IPS DF 6.9 (cell line): ENCODE measurements at places on chromosomes 1 and 21.

DNA sequence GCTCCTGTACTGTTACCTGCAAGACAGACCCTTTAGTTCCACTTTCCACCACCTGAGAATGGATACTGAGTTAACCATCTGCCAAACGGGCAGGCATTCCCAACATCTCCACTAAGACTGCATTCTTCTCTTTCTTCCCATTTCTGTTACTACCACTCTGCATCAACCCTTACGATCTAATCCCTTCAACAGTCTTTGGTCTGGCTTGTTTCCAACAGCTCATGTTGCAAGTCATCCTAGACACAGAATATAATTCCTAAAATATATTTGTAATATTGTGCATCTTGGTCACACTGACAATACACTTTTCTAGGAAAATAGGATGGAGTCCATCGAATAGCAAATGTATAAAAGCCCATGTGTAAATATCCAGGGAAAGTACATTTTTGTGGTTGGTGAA is 166.7 kb downstream of the SIPA1L2 start:
- DNase-seq = no peak

DNA sequence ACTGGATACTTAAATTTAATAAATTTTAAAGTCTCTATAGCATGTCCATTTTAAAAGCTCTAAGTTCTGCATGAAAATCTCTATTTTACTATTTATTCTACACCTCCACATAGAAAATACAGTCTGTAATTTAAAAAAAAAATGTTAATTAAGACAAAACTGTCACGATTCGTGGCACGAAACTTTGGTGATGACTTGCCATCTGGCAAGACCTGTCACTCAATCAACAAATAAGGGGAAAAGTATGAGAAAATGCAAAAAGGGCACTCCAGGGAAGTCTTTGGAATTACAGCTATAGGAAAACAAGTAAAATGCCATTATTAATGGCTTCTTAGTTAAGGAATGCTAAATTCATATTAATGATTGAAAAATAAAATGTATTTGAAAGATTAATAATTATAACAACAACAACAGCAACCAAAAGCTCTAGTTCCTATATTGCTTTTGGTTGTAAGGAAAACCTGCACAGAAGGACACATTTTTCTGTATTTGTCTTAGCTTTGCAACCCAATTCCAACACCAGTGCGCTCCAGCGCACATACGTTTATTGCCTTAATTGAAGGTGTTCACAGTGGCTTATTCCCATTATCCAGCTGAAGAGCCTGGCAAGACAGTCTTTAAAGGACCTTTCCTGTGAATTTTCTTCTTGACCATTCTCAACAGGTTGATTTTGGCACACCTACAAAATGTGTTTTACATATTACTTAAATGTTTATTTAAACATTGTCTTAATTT is 107.8 kb downstream of the PLPPR5 start:
- no peak for DNase-seq

DNA sequence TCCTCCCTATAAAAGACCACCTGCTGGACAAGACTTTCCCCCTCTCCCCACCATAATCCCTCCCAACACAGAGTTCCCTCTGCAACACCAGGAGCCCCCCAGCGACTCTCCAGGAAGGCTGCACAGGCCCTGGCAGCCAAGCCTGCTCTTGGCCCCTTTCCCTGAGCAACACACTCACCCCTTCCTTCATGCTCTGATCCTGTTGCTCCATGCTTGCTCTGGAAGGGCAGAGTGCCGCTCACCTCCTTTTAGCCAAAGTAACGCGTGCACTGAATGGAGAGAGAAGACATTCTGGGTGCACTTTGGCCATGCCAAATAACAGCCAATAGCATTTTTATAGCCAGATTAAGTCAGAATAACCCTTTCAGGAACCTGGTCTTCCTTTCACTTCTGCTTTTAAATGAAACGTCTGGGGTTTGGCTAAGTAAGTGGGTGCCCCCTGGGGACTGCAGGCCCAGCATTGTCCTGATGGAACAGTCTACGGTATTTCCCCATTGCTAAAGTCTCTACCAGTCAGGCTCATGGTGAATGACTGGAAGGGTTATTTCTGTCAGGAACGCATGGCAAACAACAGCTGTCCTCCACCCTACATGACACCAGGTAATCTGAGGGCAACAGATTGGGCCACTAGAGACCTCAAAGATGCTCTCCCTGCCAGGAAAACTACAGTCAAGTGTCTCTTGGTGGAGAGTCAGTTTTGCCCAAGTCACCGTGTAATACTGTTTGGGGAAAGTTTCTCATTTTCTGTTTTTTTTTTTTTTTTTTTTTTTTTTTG is at the start of gene SLC2A5:
TSS of gene SLC2A5 (minus strand) at position 310 of the 775 bp plus-strand sequence. CDS start at position 211, 99 bp downstream.
- DNase-seq = no peak

DNA sequence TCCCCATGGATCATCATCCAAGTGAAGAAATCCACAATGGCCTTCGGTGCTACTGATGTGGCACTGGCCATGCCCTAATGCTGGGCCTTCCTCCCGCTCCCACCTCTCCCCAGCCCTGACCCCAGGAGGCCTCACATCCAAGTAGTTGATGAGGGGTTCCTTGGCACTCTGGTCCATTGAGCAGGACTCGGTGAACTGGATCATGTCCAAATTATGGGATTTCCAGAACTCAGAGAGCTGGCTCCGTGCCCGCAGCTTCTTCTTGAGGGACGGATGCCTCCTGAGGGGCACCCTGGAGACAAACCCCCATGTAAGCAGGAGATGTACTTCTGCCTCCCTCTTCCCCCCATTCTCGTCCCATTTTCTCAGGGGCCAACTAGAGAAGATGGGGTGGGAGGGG is 929 bp downstream of the CTSE start:
- DNase-seq = no peak

DNA sequence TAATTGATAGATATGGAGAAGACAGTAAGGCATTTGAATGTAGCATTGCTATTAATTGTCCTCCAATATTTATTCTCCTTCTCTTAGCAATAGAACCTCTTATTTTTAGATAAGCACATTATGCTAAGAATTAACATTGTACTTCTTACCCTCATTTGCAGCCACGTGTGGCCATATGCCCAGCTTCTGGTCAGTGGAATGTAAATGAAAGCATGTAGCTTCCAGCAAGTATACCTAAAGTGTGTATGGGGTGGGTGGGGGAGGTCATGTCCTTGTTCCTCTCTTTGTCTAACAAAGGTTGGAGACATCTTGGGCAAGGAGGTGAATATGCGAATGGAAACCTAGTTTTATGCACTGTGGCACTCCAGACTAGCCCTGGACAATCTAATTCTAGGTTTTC is 133.6 kb upstream of the HMCN1 start:
- no peak for DNase-seq

- no peak for DNase-seq
Measured at GRCh38 chr1:27148591-27148990, 6.3 kb downstream of the SLC9A1 start.

DNA sequence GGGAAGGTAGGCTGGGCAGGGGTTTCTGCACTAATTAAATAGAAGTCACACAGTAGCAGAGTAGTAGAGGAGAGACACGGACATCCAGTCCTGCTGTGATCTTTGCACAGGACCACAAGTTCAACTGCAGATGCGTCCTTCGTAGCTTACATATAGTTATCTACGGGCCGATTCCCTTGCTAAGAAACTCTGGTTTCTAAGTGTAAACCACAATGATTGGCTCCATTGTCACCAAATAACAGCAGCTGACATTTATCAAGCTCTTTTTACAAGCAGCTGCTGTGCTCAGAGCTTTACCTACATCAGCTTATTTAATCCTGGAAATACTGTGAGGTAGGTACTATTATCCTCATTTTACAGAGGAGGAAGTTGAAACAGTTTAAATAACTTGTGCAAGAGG is 3.1 kb downstream of the SLC45A3 start:
- no peak for DNase-seq

DNA sequence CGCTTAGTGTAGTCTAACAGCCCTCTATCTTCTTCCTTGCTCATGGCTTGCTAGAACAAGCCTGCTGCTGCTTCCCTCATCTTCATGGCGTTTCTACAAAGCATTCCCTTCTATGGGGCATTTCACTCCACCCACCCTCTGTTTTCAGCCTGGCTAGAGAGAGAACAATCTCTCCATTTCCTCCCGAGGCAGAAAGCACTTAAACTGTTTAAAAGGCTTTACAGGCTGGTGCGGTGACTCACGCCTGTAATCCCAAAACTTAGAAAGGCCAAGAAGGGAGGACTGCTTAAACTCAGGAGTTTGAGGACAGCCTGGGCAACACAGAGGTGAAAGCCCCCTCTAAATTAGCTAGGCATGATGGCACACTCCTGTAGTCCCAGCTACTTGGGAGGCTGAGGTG is 17.8 kb downstream of the ORC1 start:
- DNase-seq = no peak

DNA sequence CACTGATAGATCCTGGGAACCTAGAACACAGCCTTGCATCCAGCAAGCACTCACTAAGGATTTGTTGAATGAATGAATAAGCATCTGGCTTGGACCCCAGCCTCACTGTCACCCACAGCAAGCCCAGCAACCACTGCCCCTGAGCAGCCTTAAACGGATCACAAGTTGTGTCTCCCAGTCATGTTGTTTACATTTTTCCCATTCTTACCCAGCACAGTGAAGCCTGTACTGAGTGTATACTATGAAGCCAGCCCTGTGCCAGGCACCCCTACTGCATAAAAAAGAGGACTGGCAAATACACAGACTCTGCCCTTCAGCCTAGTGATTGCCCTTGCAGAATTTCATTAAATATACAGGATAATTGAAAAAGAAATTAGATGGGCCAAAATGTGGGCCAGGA is 30.2 kb downstream of the RRAGC start:
- DNase-seq = no peak

DNA sequence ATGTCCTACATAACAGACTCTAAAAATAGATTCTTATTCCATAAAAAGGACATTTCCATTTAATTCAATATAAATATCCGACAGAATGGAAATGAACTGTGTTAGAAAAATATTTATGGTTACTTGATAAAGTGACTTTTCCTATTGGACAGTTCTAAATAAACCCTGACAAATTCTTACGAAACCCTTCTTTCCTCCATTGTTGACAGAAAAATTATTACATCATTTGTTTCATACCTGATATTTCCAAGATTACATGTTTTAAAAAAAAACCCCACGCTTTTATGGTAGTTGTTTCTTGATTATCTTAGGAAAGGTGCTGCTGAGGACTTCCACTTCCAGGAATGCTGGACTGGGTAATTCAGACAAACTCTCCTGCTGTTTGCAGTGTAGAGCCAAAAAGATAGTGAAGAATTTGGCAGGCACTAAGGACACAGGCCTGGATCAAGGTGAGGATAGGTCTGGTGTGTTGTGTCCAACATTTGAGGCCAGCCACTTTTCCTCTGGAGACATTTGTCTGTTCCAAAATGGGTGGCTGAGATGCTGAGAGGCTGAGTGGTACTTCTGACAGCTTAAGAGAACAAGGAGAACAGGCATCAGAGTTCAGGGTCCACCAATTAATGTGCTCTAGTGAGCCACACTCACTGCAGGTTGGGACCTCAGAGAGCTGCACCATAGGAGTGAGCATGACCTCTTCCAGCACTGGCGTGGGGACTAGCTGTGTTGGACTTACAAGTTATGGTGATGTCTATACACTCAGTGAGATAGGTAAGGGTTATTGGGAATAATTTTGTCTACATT is 7.0 kb upstream of the C1orf116 start:
- DNase-seq = no peak

DNA sequence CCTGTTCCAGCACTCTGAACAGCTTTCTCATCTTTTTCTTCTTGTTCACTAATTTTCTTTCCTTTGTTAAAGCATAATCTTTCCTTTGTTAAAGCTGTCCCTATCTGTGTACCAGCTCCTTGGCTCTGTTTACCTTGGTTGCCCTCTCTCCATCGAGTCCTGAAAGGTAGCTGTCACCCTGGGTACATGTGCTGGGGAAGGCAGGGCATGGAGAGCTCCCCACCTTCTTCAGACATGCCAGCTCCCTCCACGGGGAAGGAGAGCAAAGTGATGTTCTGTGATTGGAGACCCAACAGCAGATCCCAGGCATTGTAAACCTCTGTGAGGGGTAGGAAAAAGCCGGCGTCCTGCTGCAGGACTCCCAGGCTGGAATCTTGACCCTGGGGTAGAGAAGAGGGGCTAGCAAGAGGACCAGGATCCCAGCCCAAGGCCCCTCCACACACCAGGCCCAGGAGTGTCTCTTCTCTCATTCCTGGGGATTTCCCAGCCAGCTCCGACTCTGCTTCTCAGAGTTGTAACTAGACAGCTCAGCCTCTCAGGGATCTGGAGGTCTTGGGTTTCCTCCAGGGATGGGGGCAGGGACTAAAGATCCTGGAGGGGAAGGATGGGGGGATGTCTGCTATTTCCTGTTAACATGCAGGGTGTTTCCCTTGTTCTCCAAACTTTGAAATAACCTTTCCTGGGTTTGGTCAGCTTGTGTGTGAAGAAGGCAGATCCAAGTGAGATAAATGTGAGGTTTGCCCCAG is 34.4 kb downstream of the TMCC2 start:
- DNase-seq = no peak

DNA sequence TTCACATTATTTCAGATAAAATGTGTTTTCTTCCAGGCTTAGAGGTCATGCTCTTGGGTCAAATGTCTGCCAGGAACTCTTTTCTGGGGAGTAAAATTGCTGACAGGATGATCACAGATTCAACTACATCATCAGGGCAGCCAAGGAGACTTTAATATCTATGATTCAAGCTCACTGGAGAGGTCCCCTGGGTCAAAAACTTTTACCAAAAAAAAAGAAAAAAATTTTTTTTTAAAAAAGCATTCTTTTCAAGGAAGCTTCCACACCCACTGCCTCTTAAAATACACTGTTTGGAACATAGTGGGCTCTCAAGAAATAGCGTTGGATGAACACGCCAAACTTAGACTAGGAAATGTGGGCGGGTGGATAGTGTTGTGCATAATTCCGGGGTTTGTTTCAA is 81.3 kb downstream of the TIAM1 start:
- DNase-seq = no peak
